ENCODE measurements at places on chromosomes 16 and 17.

GRCh38 chr17:51493206-51493605 is 232.9 kb downstream of the UTP18 start:
- no peak for DNase-seq

DNA sequence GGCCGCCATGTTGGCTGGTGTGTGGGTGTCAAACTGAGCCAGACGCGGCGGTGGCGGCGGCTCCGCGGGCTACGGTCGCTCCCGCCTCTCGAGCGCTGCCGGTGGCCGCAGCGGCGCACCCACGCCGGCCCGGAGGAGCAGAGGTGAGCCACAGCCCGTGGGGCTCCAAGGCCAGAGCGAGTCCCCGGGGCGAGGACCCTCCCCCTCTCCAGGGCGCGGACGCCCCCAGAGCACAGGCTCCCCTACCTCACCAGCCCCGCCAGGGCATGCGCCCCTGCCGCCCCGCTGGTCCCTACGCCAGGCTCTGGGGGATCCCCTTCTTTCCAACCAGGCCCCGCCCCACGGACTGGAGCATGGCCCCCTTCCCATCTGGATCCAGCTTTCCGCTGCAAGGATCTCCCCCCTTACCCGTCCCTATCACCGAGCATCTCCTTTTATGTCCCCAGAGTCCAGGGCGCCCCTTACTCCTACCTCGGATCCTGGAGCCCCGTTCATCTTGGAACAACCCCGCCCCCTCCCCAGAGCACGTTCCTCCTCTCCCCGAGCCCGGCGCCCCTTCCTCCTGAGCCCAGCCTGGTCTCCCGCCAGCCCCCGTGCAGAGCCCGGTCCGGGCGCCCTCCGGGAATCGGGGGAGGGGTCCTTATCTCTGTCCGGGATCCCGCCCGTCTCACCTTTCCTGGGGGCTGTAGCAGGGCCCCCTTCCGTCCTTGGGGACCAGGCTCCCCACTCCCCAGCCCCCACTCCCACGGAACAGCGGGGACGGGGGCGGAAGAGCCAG is 412 bp downstream of the EPN2 start:
- DNase-seq: no peak

DNA sequence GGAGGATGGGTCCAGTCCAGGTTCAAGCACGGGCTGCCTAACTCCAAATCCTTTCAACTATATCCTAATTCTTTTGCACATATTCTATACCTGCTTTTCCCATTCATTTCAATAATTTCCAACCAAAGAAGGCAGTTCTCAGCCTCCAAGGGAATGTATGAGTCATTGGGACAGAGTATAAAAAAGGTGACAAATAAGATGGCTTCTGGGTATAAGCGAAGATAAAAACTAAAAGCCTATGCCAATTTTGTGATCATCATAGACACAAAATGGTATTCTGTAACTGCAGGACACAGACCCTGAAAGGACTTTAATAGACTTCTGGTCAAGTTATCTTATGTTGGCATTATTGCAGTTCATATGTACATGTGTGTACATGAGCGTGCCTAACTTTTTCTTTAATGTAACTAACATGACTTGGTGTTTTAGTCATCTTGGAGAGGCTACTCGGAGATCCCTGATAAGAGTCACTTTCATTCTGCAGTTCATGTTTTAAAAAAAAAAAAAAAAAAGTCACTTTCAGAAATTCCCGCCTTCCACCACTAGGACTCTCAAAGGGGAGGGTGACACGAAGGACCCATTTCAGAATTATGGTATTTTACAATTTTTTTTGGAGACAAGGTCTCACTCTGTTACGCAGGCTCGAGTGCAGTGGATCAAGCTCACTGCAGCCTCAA is 17.3 kb downstream of the COG1 start:
- no peak for DNase-seq

GRCh38 chr17:1920948-1921351 is 91.1 kb downstream of the RPA1 start:
- DNase-seq: no peak

DNA sequence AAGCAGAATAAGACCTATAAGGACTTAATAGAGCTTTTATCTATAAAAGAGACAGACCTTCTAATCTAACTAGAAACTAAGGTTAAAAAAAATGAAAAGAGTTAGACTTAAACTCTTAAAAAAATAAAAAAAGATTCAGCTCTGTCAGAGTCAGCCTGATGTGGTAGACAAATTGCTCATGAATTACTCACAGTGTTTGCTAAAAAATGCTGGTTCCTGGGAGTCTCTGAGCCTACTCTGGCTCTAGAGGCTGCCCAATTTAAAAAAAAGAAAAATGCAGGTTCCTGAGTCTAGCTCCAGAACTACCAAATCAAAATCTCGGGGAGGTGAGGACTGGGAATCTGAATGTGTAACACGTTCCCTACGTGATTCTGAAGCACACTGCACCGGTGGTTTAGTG is 18.1 kb downstream of the SOST start:
- no peak for DNase-seq

DNA sequence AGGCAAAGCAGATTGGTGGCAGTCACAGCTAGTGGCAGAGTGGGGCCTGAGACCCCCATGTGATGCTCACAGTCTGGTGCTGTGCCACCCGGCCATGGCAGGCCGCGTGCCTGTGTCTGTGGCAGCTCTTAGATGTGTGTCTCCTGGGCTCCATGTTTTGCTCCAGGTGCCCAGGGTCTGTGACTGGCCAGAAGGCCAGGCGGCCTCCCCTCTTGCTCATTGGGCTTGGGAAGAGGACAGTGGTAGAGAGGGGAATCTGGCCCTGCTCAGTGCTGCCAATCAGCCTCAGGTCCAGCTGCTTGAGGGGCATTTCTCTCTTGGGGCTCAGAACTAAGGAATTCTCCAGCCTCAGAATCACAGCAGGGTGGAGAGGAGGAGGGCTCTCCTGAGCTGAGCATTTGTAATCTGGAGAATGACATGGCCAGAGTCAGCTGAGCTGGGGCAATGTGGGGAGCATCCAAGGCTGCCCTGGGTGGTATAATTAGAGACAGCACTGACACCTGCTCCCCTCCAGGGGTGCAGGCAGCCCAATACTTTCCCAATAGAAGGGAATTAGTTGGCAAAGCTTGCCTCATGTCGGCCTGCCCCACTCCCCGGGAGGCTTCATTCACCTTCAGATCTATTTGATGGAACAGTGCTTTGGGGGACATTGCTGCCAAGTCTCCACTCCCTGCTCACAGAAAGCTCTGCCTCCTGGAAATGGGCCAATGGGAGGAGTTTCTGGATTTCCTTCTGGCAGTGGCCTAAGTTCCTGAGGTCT is 2.7 kb upstream of the LASP1NB start:
- no peak for DNase-seq
